Activated CD4-positive, alpha-beta memory T cell treated with anti-CD3 and anti-CD28 coated beads, Interleukin-2, amount 10 ng/mL, durations not matched to agents 7 days and 5 days (primary cell): ENCODE measurements at places on chromosomes 1 and 21.

DNA sequence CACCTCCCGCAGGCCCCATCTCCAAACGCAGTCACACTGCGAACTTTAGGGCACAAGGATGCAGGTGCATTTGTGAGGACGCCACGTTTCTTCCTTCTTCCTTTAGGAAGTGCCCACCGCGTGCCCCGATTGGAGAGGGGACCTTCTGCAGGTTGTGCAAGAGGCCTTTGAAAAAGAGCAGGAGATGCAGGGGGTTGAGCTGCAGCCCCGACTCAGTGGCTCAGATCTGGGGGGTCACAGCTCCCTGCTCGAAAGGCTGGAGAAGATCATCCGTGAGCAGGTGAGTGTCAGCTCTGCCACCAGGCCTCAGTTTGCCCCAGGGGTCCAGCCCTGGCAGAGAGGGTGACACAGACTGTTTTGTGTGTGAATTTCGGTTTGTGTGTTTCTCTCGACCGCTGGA lies 31.2 kb upstream of the DIP2A start:
- peaks cover 19% of the 10 kb centered on the region for H3K4me1 ChIP-seq
- no peaks in the 10 kb centered on the region for H3K27me3 ChIP-seq
- H3K4me3 ChIP-seq, result no peak overlapping the region
- no peak overlapping the region for H3K27ac ChIP-seq

DNA sequence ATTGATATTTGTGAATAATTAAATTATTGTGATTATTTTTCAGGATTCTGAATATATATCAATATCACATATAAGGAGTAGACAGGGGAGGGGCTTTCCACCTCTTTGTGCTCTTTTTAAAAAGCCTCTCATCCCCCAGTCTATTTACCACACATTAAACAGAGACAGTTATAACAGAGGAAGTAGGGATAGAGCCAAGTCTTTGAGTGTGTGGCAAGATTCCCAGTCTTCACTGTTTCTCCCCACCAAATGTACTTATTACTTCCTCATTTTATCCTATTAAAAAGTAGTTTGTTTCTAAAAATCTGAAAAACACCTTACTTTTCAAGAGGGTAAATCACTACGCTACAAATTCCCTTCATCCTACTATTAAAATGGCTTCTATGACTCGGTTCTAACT lies 46.7 kb downstream of the EPS15 start:
- no peak for DNase-seq
- no peaks in the 10 kb centered on the region for H3K27me3 ChIP-seq
- peaks cover 56% of the 10 kb centered on the region for H3K36me3 ChIP-seq
- no peak overlapping the region for H3K4me3 ChIP-seq

GRCh38 chr1:31815752-31816500 lies at the start of gene SPOCD1:
Gene SPOCD1 (minus strand): TSS chr1:31816022. CDS start chr1:31815333, 689 bp downstream.
- H3K27ac ChIP-seq, result no peak within 1 kb of the TSS
- DNase-seq, result peak; percentile 90
- H3K27me3 ChIP-seq, result no peaks in the 10 kb centered on the region
- no peaks in the 10 kb centered on the region for H3K36me3 ChIP-seq
- H3K4me1 ChIP-seq, result peaks cover 10% of the 10 kb centered on the region

DNA sequence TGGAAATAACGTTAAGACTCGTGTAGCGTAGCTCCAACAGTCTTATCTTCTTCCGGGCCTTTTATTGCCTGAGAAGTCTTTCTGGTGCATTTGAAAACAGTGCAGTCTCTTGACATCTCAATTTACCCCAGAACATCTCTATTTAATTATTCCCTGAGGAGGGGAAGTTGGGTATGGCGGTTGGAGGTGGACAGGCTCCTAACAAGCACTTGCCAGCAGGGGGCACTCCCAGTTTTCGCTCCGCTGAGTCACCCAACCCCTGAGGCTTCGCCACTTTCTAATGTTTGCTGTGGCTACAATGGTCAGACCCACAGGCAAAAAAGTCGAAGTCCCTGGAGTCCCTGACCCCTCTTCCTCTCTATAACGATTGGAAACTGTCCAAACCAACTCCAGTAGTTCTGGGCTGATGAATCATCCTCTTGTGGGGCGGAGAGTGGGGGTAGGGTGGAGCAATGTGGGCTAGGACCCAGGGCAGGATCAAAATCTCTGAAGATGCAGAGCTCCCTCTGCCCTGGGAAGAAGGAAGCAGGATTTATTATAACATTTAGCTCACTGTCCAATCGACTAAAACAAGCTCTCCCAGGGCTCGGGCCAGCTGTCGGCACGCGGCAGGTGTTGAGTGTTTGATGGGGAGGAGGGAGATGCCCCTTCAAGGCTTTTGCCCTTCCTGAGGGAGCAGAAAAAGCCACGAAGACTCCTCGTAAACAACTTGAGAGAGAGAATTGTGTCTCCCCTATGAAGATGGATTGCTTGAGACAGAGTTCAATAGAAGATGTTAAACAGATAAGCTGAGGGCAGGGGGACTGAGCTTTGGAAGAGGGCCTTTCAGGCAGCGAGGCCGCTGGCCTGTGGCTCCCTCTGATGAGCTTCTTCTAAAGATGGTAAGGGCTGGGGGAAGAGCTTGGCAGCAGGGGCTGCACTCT lies 85.7 kb downstream of the BRINP2 start:
- no peaks in the 10 kb centered on the region for H3K36me3 ChIP-seq
- H3K27me3 ChIP-seq, result no peaks in the 10 kb centered on the region
- no peak for DNase-seq

- DNase-seq, result no peak
- no peaks in the 10 kb centered on the region for H3K4me1 ChIP-seq
- no peaks in the 10 kb centered on the region for H3K27me3 ChIP-seq
- no peak overlapping the region for H3K4me3 ChIP-seq
Measured at GRCh38 chr1:98216304-98216703, 295.5 kb upstream of the DPYD start.

GRCh38 chr1:161940866-161941591 lies 82.6 kb downstream of the OLFML2B start:
- H3K4me1 ChIP-seq, result no peaks in the 10 kb centered on the region
- no peak overlapping the region for H3K27ac ChIP-seq
- H3K4me3 ChIP-seq, result no peak overlapping the region

DNA sequence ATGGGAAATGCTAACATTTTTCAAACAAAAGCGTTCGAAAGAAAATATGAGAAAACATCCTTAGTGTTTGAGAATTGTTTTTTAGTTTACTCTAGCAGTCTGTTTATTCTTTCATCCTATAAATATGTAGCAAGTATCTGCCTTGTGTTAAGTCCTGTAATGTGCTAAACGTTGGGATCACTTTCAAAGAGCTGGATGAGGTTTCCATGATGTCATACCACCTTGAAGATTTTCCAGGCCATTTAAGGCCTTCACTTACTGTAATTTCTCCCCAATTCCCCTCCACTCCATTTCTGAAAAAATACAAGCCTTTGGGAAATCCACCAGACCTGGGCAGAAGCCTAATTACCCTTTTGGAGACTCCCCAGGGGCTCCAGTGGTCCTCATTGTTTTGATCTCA lies 24.2 kb upstream of the CTBS start:
- H3K27me3 ChIP-seq, result peaks cover 3% of the 10 kb centered on the region
- H3K36me3 ChIP-seq, result peaks cover 3% of the 10 kb centered on the region
- DNase-seq, result no peak
- H3K4me3 ChIP-seq, result no peak overlapping the region

DNA sequence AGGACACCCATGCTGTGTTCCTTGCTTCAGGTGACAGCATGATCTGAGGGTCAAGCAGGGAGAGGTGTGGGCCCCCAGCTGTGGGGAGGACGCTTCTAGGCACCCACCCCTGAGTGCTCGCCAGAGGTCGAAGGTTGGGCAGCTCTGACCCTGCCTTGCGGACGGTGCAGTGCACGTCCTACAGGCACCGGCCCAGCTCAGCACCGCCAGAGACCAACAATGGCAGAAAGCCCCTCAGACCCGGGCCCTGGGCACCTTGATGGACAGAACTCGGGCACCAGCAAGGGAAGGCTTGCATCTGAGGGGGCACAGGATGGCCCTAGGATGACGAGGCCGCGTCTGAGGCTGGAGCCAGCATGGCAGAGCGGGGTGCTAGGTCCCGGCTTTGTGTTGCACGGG lies 24.7 kb downstream of the NADK start:
- no peak for DNase-seq
- peaks cover 20% of the 10 kb centered on the region for H3K36me3 ChIP-seq
- H3K27me3 ChIP-seq, result no peaks in the 10 kb centered on the region
- no peak overlapping the region for H3K27ac ChIP-seq
- peaks cover 3% of the 10 kb centered on the region for H3K4me1 ChIP-seq

DNA sequence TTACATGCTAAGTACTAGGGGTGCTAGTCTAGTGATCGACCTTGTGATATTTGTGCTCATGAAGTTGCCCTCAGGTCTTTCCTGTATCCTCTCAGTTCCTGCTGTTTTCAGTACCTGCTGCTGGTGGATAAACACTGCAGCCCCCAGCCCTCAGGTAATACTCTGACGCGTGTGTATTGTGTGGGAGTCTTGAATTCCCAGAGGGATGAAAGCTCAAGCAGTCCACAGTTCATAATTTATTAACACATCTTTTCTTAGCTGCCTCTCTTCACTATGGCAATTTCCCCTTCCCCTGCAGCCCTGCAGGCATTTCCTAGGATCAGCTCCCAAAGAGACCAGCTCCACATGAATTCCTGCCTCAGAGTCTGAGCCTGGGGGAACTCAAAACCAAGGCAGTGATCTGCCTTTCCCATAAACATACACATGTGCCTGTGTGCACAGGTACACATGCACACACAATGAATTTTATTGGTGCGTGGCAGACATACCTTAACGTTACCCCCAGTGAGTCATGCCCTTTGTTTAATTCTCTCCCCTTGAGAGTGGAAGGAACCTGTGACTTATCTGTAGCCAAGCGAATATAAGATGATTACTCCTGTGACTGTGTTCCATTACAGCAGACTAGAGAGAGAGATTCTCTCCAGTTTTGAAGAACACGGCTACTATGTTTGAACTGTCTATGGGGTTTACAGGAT lies 14.1 kb upstream of the HMGCS2 start:
- no peak overlapping the region for H3K4me3 ChIP-seq
- peaks cover 30% of the 10 kb centered on the region for H3K4me1 ChIP-seq
- H3K36me3 ChIP-seq, result no peaks in the 10 kb centered on the region
- no peak for DNase-seq
